Fibroblast of lung (primary cell): ENCODE measurements at places on chromosomes 5 and 9. TPM values are rescaled to one million over a fixed set of nuclear protein-coding genes. Genes with fewer than 3 reads are reported as not detected.

The KCNIP1 gene
- total RNA-seq = not detected in 2 replicates

The PCDHB4 gene
- 0.50 and 0.51 TPM in 2 replicates for total RNA-seq

The STC2 gene
- total RNA-seq = 110 and 299 TPM in 2 replicates

The FOXD4L6 gene
- not detected in 2 replicates for total RNA-seq

The GLE1 gene
- total RNA-seq = 22.1 and 23.6 TPM in 2 replicates

The ZNF483 gene
- 1.5 and 4.3 TPM in 2 replicates for total RNA-seq

The TSLP gene
- total RNA-seq = 9.2 and 18.7 TPM in 2 replicates

The ZFP2 gene
- total RNA-seq = 1.5 and 2.8 TPM in 2 replicates

The GPR151 gene
- total RNA-seq = not detected in 2 replicates

The LCN12 gene
- 0.17 TPM in 1 of 2 replicates, not detected in the other for total RNA-seq

The PLAA gene
- 36.7 and 38.1 TPM in 2 replicates for total RNA-seq

The ABL1 gene
- total RNA-seq = 47.8 and 65.4 TPM in 2 replicates
